Cortex of kidney (tissue), 1 donor: ENCODE measurements at places on chromosomes 4 and X.

GRCh38 chr4:6724421-6725111 lies 8.6 kb downstream of the BLOC1S4 start:
- no peak for DNase-seq

DNA sequence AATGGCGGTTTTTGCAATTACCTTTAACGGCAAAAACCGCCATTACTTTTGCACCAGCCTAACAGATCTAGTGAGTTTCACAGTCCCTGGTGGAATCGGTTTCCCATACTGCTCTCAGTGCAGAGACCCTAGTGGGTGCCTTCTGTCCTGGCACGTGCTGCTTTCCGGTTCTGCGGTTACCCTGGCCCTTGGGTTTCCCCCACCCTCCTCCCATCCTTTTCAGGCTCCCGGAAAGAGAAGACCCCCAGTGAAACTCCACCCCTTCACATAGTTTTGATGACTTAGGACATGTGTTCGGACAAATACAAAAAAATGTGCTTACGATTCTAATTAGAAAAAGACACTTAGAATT lies 36.9 kb downstream of the NLGN3 start:
- no peak for DNase-seq

- no peak for DNase-seq
These were observed 437.8 kb downstream of the GRXCR1 start for GRCh38 chr4:43330288-43330687.

- DNase-seq = no peak
These were observed 69.8 kb downstream of the PSAPL1 start for GRCh38 chr4:7364979-7365378.

DNA sequence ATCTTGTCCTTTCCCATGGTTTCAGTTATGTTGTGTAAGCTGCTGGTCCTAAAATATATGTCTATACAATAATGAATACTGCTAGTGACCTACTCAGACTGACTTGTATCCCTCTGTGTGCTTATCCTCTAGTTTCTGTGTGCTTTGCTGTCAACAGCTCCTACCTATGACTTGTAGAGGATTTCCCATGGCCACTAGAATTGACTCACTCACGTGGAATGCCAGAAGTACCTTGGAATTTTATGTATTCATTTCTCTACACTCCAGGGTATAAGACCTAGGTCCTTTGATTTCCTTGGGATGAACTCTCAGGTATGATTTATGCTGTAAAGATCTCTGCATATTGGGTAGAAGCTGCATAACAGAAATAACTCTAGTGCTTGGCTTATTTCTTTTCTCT lies 279.9 kb upstream of the SLIT2 start:
- DNase-seq = no peak

DNA sequence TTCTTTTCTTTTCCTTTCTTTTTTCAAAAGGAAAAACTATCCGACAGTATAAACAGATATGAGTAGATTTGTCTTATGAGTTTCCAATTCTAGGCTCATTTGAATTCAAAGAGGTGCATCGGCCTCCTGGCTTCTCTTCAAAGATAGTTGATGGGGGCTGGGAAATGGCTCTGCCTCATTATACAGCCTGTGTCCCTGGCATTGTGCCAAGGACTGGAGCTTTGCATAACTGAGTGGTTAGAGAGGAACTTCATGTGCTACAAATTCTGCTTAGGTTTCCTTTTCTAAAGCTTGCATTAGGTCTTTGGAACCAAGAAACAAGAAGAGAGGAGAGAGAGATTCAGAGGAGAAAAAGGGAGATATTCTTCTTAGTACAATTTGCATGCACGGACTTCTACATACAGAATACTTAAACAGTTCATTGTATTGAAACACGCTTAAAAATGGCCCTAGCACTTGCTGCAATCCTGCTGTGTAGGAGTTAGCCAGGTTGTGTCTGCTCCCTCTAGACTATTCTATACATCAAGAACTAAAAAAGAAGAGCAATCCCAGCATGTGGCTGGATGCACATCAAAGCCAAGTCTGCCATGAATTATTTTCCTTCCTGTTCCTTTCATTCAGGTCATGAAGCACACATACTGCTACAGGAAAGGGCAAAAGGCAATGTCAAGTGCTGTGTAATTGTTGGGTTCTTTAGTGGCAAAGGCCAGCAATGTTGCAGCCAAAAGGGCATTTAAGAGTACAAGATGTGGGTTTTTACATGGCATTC lies 70.9 kb downstream of the INTS12 start:
- DNase-seq = no peak

GRCh38 chr4:107283587-107284559 lies 247.8 kb upstream of the DKK2 start:
- no peak for DNase-seq

DNA sequence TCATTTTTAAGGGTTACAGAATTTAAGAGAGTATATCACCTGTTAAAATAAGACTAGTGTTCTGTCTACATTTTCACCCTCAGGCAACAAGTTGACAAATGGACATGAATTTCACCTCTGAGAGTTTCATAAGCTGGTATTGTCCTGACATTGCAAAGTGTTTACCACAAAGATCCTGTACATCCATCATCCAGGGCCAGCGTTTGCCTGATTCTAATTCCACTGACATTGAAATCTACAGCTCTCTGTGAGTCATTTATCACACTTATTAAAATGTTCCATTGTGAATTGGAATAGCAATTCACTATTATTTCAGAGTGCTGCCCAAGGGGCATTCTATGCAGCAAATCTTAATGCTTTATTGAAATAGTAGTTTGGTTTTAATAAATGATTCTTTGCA lies 1499.4 kb upstream of the PCDH7 start:
- DNase-seq = no peak

DNA sequence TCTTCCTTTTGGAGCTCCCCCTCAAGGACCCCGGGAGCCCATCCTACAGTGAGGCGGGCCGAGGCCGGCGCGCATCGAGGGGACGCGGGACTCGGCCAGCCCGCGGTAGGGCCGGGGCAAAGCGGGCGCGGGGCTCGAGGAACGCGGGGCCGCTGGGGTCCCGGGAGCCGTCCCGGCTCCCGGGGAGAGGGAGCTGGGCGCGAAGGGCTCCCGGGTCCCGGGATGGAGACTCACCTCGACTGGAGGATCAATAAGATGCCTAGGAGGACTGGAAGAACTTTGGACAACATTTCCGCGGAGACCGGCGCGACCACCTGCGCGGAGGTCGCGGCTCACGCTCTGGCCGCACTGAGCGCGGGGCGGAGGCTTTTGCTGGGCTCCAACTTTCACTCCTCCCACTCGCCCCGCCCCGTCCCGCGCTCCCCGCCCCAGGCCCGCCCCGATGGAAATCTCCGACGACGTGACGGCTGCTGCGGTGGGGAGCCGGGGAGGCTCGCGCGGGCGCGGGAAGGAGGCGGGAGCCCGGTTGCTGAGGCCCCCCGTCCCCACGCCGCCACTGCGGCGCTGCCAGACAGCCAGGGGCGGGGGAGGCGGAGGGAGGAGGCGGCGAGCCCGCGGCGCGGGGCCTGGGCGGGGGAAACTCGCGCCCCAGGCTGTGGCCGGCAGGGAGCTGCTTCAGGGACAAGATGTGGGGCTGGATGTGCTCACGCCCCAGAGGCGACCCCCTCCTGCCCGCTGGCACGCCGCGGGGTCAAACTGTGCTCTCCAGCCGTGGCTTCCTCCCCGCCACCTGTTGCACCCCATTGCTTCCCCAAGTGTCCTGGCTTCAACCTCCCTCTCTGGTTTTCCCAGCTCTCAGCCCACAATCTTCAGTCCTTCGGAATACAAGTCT lies at the start of gene GABRE:
Gene GABRE, minus strand, starts transcription at position 341 of the 892 bp plus-strand sequence. Its CDS starts 51 bp downstream, at position 290.
- no peak for DNase-seq

- no peak for DNase-seq
These were observed 47.3 kb downstream of the CHRDL1 start for GRCh38 chrX:110748256-110748806.

DNA sequence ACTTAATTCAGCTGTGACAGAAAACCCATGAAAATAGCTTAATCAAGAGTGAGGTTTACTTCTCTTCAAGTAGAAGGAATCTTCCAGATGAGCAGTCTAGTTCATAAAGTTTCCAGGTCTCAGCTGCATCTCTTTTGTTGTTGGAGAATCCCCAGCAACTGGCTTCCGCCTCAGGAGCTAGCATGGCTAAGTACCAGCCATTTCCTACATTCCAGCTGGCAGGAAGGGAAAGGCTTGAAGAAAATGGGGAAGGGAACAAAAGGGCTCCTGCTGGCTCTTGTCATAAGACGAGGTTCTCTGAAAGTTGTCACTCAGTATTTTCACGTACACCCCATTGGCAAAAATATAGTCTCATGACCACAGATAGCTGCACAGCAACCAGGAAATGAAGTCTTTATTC lies 27.3 kb upstream of the TRIM2 start:
- DNase-seq = no peak

DNA sequence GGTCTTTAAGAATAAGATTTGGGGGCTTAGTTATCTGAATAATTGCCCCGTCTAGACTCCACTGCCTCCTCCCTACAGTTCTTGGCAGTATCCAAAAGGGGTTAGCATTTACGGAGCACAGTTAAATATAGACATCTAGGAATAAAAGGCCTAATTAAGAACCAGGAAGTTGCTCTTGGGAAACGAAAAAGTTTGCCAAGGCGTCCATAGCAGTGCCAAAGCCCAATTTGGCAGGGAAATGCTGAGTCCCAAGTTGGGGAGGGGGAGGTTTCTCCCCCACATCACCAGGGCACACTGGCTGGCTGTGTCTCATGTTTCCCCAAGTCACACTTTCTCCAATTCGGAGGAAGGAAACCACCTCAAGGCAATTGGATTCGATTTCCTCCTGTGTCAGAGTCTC lies 338.7 kb downstream of the FBXW7 start:
- no peak for DNase-seq

DNA sequence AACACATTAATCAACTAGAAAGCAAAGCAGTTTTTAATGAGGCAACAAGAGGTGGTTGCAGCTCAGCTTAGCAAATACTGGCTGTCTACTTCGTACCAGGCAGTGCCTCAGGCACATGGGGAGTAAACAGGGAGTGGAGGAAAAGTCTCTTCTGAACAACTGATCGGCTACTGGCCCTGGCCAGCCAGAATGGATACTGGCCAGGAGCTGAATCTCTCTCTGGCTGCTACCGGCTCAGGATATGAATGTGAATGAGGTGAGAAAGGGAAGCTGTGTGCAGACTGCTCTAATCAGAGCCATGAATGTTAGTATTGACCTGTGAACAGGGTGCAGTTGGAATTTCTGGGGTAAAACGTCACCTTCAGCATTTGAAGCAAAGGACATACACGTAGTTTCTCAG lies 77.3 kb downstream of the STK32B start:
- no peak for DNase-seq

GRCh38 chrX:125132274-125132673 lies 187.4 kb upstream of the TEX13C start:
- no peak for DNase-seq

- no peak for DNase-seq
These were observed 67.0 kb downstream of the TNIP2 start for GRCh38 chr4:2689114-2689513.

- DNase-seq = no peak
These were observed 48.5 kb upstream of the MYOZ2 start for GRCh38 chr4:119087121-119087520.

DNA sequence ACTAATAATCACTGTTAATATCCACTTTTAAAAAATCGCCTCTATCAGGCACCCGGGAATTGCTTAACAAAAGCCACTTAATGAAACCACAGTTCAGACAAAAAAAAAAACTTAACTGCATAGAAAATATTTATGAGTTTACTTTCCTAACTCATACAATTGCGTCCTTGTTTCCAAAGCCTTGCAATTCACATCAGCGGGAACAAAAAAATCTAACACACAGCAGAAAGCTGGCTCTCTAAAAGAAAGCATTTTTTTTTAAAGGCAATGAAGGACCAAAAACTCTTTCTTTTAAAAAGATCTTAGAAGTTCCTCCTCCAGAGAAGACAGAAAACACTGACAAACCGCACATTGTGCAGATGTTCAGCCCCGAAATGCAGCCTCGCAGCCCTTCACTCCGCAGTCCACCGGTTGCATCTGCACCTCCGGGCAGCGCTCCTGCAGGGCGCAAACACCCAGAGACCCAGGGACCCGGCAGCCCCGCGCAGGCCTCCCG lies 812 bp downstream of the FAT1 start:
- no peak for DNase-seq

DNA sequence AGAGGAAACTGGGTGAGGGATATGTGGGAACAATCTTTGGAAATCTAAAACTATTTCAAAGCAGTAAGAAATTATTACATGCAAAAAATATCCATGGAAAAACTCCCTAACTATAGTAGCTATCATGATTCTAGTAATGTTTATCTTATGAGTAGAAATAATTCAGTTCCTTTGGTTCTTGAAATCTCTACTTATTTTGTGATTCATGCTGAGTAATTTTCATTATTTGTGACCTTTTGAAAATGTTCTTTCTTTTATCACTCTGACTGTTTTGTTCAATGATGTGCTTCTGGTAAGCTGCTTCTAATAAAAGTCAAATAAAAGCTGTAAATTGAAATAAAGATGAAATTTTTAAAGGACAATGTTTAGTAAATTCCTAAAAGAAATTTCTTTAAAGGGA lies 40.4 kb upstream of the MAGEB10 start:
- no peak for DNase-seq

GRCh38 chrX:115289465-115289864 lies at the start of gene LUZP4:
Gene LUZP4, plus strand, starts transcription at chrX:115289715. Its CDS starts 45 bp downstream, at chrX:115289760.
- no peak for DNase-seq

- DNase-seq = no peak
These were observed 4.3 kb downstream of the WDR44 start for GRCh38 chrX:118350221-118350620.

- DNase-seq = no peak
These were observed 8.1 kb upstream of the TIMP1 start for GRCh38 chrX:47574076-47574546.

GRCh38 chrX:48939524-48940228 lies 17.7 kb downstream of the OTUD5 start:
- no peak for DNase-seq

DNA sequence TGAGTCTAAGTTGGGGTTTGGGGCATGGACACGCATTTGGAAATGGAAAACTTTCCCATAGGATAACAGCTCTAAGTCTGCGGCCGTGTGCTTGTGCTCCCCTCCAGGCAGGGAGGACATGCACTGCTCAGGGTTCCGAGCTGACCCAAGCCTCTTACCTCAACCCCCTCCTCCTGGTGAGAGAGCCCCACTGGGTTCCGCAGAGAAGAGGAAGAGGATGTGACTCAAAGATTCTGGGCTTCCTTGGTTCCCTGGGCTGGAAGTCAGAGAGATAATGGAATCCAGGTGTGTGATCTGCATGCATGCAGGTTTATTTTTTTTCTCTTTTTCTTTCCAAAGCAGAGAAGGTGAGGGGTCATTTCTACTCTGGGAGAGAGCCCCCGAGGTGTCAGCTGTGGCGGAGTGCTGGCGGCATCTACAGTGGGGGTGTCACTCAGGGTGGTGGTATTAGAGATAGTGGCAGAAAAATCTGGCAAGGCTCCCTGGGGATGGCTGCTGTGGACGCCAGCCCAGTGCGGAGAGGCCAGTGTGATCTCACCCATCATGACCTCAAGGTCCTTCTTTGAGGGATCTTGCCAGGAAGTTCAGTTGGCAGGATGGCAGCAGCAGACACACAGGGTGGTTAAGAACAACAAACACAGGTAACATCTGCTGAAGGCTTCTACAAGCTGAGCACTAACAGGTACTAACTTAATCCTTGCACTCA lies 168.7 kb upstream of the HAND2 start:
- no peak for DNase-seq
